T-helper 2 cell (primary cell): ENCODE measurements at places on chromosomes 3 and 15.

- DNase-seq, result no peak
Measured at GRCh38 chr15:44545913-44546802, 9.2 kb downstream of the EIF3J start.

DNA sequence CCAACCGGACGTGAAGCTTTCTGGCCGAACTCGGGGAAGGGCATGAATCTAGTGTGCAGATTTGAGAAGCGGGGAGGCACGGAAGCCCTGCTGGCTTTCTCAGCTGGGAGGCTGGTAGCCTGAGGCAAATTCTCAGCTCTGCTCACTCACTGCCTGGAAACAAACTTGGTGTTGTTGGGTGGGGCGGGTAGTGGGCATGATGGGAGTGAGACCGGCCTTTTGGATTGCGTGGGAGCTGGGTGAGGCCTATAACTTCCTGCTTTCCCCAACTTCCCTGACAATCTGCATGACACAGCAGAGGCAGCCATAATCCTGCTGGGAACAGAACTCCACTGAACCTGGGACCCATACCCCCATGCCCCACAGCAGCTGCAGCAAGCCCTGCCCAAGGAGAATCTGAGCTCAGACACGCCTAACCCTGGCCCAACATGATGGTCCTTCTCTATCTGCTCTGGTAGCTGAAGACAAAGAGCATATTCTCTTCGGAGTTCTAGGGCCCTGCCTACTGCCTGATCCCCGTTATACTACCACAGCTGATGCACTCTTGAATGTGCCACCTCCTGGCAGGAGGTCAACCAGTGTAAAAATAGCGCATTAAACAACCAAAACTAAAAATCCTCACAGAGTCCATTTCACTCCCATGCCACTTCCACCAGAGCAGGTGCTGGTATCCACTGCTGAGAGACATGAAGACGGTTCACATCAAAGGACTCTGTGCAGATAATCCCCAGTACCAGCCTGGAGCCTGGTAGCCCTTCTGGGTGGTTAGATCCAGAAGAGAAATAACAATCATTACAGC is 44.7 kb downstream of the CEP70 start:
- no peak for DNase-seq

- DNase-seq, result no peak
Measured at GRCh38 chr15:40096094-40096891, 12.4 kb downstream of the BMF start.

DNA sequence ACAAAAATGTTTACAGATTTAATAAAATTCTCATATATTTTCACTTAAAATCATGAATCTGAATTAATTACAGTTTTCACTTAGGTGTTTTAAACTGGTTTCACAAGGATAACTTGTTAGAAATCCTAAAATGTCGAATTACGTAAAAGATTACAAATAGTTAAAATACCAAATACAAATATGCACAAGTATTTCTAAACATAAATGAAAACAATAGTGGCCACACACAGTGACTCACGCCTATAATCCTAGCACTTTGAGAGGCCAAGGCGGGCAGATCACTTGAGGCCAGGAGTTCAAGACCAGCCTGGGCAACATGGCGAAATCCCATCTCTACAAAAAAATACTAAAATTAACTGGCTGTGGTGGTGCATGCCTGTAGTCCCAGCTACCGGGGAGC is 10.9 kb upstream of the TBL1XR1 start:
- DNase-seq, result no peak

- DNase-seq, result no peak
Measured at GRCh38 chr15:23758891-23759290, 71.8 kb upstream of the NDN start.

DNA sequence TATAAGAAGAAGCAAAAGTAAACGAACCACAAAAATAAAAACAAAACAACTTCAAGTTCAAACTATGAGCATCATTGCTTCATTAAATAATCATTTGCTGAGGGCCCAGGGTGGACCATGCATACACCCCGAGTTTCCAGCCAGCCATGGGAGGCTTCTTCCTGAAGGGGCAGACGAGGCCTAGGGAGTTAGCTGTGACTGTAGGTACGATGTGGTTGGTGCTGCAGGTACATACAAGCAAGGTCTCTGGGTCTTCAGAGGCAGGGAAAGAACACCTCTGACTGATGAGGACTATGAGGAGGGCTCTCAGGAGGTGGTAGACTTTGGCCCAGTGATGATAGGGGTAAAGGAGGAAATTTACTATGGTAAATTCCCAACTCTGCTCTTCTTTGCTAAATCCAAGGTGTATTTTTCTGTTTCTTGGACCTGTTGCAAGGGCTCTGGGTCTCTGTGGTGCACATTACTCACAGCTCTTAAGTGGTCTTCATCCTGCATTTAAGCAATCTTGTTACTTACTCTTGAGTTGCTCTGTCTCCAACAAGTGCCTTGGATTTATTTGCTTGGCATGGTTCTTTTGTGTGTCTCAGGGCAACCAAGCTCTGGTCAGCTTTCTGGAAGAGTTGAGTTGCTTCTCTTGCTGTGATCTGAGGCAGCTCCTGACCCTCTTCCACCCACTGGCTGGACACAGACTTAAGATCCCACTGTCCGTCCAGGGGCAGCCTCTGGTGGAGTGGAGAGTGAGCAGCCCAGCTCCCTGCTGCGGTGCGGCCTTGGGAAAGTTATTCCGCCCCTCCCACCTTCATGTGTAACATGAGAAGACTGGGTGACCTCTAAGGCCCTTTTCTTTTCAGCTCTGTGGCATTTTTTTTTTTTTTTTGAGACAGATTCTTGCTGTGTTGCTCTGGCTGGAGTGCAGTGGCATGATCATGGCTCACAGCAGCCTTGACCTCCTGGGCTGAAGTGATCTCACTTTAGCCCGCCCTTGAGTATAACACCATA is 56.1 kb upstream of the KIF23 start:
- no peak for DNase-seq

DNA sequence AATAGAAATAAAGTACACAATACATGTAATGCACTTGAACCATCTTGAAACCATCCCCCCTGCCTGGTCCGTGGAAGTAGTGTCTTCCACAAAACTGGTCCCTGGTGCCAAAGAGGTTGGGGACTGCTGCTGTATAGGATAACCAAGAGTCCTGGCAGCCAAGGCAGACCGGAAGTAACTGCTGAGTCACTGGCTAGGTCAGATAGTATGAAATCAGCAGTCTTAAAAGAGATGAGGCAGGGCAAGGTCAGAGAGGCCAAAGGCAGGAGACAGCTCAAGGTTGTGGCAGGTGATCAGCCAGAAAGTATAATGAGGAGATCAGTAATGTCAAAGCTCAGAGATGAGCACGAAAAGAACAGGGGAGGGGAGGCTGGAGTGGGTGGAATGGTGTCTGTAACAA is 60.2 kb downstream of the MAP3K13 start:
- no peak for DNase-seq

DNA sequence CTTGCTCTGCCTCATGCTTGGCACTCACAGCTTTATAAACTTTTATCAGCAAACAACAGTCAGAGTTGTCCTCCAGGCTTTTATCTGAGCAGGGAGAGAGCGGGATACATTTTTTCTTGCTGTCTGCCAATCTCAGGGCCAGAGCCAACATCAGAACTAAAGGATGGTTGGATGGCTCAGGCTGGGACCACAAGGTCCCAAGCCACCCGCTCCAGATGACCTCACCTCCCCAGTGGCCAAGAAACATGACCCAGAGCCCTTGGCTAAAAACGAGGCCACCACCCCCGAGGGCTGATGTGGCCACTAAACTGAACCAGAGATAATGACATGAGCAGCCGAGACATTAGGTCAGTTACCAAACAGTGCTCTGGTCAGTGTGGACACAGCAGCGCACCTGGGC is 18.8 kb upstream of the SPATA12 start:
- no peak for DNase-seq

- DNase-seq, result no peak
Measured at GRCh38 chr3:52678265-52679198, 7.2 kb downstream of the PBRM1 start.

DNA sequence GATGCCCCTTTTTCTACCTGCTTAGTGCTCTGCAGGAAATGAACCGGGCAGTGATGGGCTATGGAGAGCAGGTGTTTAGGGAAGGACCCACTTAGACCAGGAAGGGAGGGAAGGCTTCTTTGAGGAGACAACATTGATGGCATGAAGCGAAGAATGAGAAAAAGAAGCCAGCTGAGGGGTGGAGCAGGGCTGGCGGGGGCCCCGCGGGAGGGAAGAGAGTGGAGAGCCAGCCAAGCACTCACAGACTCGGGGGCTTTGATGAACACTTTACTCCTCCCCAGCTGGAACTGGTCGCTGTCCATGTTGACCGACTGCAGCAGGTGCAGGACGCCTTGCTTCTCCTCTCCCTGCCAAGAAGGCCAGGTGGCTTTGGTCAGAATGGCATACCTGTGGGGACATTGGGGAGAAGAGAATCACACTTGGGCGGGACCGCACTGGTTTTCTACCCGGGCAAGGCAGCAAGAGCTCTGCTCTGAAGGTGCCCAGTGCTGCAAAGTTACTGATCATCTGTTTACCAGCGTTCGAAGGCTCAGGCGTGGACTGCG is 28.4 kb upstream of the LDHAL6B start:
- no peak for DNase-seq

DNA sequence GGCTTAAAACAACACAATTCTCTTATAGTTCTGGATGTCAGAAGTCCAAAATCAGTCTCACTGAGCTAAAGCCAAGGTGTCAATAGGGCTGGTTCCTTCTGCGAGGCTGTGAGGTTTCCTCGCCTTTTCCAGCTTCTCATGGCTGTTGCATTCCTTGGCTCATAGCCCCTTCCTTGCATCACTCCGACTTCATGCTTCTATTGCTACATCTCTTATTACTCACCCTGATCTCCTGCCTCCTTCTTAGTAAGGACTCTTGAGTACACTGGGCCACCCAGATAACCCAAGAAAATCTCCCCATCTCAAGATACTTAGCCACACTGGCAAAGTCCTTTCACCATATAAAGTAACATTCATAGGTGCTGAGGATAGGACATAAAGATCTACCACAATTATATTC is 193.9 kb downstream of the ADAMTS17 start:
- DNase-seq, result no peak

DNA sequence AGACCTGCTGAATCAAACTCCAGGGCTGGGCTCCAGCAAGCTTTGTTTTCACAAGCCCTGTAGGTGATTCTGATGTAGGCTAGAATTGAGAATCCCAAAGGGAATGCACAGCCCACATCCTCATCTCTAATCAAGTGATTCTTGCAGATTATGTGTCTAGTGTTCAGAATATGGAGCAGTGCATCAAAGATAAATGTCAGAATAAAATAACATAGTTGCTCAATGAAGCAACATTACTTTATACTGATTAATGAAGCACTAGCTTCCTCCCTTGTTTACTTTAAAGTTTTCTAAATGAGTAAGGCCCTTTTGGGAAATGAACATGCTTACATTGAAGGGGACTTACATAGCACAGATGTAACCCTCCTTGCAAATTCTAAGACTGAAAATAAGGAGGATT is 39.2 kb downstream of the NUP210 start:
- no peak for DNase-seq

- DNase-seq, result no peak
Measured at GRCh38 chr15:48888191-48888590, 10.3 kb downstream of the EID1 start.

GRCh38 chr15:95944193-95944592 is 386.3 kb upstream of the NR2F2 start:
- no peak for DNase-seq

- peak; percentile 28 for DNase-seq
Measured at GRCh38 chr3:185825006-185825638, at the start of gene IGF2BP2. Gene IGF2BP2 (minus strand): TSS chr3:185825042. CDS start chr3:185824960, 82 bp downstream.

GRCh38 chr15:96625256-96625655 is 294.8 kb downstream of the NR2F2 start:
- no peak for DNase-seq

DNA sequence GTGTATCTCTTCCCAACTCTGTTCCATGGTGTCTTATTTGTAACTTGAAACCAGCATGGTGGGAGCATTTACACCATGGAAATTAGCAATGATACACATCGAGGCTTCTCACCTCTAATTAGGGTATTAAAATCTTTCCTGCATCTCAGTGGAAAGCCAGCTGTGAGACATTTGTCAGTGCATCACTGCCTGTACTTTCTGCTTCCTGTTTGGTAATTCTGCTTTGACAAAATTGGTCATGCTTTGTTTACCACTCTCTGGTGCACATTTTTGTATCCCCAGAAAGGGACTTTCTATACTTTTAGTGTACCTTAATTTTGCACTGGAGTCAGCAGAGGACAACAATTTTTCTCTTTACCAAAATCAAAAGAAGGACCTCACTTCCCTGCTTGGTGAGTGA is 402.1 kb downstream of the PDCD6IP start:
- DNase-seq, result no peak

DNA sequence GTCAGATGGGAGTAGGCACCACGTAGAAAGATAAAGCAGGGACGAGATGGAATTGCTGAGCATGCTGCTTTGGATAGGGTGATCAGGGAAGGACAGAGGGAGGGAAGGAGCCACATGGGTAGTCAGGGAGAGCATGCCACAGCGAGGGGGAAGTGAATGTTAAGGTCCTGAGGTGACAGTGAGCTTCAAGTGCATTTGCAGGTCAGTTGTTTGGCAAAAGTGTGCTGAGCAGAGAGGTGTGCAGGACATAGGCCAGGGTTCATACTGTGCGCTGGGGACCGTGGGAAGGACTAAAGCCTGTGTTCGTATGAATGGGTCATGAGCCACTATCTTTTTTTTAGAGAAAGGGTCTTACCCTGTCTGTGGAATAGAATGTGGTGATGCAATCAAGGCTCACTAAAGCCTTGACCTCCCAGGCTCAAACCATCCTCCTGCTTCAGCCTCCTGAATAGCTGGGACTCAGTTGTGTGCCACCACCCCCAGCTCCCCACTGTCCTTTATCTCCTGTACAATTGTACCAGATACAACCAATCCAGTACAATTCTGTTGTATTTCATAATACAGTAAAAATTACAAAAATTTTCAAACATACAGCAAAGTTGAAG is 107.5 kb downstream of the DNAJB8 start:
- no peak for DNase-seq

GRCh38 chr15:40257656-40258450 is 19.0 kb downstream of the PAK6 start:
- DNase-seq, result no peak

- no peak for DNase-seq
Measured at GRCh38 chr15:71914092-71914491, 103.7 kb downstream of the NR2E3 start.

GRCh38 chr15:44368370-44368769 is 59.1 kb upstream of the CTDSPL2 start:
- no peak for DNase-seq

DNA sequence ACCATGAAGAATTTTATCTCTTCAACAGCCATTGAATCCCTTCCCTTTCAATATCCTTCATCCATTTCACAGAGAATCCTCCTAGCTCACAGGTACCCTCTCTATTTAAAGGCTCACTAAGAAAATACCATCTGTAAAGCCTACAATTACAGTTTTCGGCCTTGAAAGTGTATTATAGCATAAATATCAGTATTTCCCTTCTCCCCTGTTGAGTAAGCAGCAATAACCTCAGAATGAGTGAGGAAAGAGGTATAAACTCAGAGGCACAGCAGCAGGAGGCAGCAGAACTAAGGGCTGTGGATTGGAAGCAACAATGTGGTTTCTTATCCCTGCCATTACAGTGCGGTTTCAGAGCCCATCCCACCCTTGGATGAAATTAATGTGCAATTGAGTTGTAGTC is 360.6 kb upstream of the ATP10A start:
- DNase-seq, result no peak
